GM12878 (cell line): ENCODE measurements at places on chromosomes 4 and X.

DNA sequence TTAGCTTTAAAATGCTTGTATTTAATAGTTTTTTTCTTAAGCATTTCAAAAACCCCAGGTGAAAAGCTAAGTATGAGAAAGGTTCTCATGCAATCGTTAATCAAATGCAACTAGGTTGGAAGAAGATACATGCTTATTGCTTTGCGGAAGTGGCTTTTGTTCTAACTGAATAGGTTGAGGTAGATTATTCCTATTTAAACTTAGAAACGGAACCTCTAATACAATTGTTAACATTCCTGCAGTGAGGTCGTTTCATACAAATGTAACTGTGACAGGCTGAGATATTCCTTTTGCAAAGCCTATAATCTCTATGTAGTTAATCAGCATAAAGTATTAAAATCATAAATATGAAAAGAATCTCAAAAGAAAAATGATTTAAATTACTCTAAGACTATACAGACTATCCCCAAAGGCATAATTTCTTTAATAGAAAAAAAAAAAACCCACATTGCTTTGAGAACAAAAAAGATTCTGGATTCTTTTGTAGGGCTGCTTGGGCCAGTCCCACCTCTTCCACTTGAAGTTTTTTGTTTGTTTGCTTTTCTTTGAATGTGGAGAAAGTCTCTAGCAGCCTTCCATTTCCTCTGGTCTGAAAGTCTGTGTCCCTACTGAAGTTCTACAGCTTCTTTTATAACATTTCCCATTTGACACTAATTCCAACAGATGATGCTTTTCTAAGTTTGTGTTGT is 25.6 kb upstream of the SORBS2 start:
- no peak for DNase-seq

GRCh38 chr4:4426511-4427120 is 39.7 kb downstream of the NSG1 start:
- no peak for DNase-seq

- DNase-seq = no peak
Measured at GRCh38 chr4:144267084-144267483, 126.6 kb upstream of the GYPA start.

DNA sequence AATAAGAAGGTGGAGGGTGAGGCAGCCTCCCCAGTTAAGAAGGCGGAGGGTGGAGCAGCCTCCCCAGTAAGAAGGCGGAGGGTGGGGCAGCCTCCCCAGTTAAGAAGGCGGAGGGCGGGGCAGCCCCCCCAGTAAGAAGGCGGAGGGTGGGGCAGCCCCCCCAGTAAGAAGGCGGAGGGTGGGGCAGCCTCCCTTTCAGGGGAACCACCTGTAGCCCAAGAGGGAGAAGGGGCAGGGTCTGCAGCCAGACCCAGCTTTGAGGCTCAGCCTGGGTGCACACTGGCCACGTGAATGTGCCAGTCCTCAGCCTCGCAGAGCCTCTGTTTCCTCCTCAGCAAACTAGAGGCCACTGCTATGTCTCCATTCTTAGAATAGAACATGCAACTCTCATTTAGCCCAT is 52.6 kb downstream of the HMX1 start:
- no peak for DNase-seq

DNA sequence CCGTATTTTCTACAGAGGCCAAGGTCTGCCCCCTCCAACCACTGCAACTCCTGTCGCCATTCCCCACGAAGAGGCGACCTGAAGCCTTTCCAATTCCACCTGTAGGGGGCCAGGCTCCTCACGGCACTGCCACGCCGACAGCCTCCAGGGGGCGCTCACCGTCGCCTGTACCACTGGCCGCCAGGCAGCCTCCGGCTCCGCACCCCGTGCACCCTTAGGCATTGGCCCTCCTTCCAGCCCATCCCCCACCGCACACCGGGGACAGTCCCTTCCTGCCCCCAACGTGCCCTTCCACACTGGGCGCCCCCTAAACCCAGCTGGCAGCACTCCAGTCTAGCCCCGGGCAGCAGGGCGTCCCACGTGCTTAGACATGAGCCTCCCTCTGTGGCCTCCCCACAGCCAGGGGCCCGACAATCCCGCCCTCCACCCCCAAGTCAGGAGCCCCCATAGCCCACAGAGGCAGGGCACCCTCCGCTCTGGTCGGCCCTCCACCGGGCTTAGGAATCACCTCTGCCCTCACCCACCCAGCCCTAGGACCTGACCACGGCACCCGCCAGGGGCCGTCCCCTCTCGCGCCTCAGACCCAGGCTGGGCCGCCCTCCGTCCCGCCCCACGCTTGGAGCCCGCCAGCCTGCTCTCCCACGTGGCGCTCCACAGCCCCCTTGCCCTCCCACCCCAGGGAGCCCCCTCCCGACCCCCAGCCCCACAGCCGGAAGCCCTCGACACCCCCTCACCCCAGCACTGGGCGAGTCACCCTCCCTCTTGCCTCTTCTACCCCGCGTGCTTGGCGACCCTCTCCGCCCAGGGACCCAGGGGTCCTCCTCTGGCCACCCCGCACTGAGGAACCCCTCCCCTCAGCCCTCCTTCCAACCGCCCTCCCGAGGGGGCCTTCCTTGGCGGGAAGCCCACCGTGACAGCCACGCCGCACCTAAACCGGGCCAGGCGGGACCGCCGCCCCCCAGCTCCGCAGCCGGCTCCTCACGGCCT is 711 bp downstream of the PNMA6E start:
- DNase-seq = no peak

DNA sequence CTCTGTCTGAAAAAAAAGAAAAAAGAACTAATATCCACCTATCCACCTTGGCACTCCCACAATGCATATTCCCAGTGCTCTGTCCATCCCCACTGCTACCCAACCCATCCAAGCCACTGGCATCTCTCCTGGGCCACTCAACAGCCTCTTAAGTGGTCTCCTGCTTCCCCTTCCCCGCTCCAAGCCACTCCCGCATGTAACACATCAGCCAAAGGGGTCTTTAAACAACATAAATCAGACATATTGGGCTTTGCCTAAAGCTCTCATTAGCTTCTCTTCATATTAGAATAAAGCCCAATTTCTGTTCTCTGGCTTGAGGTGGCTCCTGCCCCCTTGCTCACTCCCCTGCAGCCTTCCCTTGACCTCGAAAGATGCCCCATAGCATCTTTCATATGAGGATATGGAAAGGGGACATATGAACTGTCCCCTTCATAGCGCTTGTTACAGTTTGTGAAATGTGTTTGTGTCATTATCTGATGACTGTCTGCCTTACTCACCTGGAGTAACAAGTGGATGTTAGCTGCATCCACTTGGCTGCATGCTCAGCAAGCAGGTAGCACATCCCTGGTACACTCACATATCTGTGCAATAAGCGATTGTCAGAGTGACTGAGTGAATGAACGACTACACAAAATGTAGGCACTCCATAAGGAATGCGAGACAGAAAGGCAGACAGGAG is 3.1 kb downstream of the BLOC1S4 start:
- DNase-seq = no peak

DNA sequence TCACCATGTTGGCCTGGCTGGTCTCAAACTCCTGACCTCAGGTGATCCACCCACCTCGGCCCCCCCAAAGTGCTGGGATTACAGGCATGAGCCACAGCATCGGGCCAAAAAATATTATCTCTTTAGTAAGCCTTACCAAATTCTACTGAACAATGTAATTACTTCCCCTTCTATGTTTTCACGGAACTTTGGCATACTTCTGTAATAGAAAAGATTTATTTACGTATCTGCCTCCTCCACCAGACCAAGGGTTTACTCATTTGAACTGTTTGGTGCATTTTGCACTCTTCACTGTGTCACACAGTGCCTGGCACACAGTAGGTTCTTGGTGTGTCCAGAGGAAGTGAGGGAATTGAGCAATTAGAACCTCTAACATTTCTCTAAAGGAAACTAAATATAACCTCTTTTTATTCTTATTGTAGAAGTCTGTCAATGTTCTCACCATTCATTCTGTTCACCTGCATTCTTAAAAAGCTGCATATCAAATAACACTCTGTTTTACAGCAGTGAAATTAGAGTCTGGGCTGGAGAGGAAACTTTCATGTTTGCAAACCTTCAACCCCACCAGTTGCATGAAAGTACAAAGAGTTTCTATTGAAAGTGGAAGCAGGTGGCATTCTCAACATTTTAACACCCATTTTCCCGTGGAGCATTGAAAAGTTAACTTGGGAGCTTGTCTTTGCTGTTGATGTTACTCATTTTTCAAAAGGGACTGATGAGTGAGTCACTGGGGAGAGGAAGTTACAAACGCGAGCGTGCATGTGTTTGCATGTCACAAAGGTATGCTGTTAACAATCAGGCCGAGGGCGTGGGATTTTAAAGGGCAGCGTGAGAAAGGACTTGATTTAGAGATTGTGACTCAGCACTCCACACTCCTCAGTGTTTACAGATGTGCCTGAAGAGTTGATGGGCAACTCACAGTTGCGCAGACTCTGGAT is 314.1 kb downstream of the STK32B start:
- DNase-seq = peak; percentile 7

DNA sequence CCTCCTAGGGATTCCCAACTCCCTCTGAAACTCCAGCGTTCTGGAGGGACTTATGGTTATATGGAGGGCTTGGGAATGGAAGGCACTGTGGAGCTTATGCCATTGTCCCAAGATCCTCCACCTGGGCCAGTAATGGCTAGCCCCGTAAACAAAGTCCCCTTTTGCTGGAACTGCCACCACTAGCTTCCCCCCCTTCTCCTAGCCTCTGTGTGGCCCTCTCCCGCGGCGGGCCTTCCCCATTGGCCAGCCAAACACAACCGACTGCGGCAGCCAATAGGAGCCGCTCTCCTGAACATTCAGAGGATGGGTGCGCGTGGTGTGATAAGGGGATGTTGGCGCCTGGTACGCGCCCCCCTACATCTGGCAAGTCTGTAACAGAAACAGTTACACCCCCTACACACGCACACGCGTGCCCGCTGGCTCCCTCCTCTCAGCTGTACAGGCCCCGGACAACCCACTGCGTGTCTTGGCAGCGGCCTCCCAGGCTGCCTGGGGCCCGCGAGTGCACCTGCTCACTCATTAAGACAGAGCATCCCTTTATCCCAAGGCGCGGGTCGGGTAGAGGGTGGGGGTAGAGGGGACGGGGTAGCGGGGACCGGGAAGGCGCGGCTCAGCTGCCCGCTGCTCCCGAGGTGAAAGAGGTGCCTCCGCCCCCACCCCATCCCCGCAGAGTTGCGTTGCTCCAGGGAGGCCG is 863 bp upstream of the RAB33A start:
- DNase-seq = peak; percentile 39

GRCh38 chr4:46674326-46674725 is 234.7 kb downstream of the COX7B2 start:
- DNase-seq = no peak

DNA sequence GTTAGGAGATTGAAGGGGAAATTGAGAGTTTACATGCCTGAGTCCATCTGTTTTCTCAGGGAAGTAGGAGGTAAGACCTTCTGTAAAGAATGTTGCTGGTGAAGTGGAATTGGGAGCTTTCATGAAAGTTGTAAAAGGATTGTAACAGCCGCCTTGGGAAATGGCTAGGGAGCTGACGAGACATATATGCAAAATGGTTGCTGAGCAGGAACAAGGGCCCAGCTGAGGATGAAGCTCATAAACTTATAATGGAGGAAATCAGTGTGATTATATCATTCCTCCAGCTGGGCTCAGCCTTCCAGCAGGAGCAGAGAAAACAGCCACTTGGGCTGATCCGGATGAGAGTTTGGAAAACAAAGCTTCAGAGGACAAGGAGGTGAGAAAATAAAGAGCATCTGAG is 208.7 kb downstream of the MAPK10 start:
- DNase-seq = no peak

GRCh38 chr4:123599061-123599919 is 202.7 kb downstream of the SPRY1 start:
- DNase-seq = no peak

GRCh38 chrX:109795682-109796081 is 62.6 kb upstream of the ACSL4 start:
- no peak for DNase-seq

GRCh38 chr4:79552311-79552710 is 144.3 kb upstream of the GK2 start:
- DNase-seq = no peak

DNA sequence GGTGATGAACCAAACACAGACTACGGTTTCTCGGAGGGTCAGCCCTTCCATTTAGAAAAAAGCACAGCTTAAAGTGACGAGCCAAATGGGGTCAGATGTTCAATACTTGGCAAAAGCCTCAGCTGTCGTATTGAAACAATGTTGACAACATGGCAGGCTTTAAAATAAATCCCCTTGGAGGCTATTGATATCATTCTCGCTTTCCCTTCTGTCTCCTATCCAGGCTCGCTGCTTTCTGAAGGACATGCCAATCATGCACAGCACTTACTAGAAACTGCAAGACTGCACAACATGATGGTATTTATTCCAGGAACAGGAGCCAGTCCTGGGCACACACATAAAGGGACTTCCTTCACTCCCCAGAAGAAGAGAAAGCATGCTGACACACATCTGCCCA is 137.9 kb downstream of the SLC7A11 start:
- DNase-seq = no peak

DNA sequence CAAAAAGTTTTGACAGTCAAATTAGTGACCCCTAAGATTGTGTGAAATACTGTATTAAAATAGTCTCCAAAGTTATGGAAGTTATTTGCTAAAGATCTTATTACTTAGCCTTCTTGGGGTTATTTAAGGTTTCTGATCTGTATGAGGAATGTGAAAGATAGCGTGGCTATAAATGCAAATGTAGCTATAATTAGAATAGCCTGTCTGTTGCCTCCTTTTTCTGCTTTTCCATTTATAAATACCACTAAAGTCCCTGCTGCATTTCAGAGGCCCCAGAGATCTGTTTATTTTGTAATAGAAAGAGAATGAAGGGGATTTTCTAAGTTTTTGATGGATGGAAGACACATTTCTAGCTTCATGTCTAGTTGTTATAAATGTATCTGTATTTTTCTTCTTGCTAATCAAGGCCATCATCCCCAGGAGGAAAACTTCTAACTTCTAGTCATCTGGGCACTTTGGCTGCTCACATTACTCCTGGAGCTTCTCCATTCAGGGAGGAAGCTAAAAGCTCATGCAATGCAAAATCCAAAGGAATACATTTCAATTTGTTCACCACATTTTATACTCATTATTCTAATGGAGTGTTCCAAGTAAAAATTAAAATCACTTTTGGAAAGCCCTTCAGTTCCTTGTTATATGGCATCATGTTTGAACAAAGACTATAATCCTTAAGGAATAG is 73.9 kb downstream of the INTS12 start:
- no peak for DNase-seq

DNA sequence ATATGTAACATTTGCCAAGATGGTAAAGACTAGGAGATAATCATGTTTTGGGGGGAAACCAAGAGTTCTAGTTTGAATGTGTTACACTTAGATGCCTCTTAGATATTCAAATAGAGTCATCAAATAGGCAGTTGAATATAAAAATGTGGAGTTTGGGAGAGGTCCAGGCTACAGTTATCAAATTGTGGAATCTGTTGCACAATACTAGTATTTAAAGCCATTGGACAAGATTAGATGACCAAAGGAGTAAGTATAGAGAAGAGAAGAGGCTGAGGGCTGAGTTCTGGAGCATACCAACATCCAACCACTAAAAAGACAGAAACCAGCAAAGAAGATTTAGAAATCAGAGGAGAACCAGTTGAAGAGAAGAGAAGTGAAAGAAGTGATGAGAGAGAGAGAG is 72.7 kb downstream of the NAA11 start:
- DNase-seq = no peak

- no peak for DNase-seq
Measured at GRCh38 chr4:184275766-184276165, 58.1 kb upstream of the ENPP6 start.
